ENCODE measurements at places on chromosomes 12 and 14. TPM values are rescaled to one million over a fixed set of nuclear protein-coding genes. Genes with fewer than 3 reads are reported as not detected.

DNA sequence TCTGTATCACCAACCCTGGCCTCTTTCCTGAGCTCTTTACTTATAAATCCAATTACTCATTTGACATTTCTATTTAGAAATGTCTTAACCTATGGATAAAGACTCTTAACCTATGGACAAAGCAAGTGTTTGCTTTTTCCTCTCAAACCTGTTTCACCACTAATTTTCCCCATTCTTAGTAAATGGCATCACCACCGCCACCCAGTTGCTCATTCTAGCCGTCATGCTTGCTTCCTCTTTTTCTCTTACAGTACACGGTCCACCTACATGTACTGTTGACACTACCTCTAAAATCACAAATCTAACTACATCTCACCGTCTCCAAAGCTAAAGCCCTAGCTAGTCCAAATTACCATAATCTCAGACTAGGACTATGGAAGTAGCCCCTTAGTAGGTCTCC lies 60.0 kb downstream of the CAPS2 start:
- H3K27me3 ChIP-seq: no peaks in the 10 kb centered on the region
- no peaks in the 10 kb centered on the region for H3K4me1 ChIP-seq
- H3K36me3 ChIP-seq: no peaks in the 10 kb centered on the region
- H3K4me3 ChIP-seq: no peak overlapping the region
- no peak overlapping the region for H3K27ac ChIP-seq

- no peaks in the 10 kb centered on the region for H3K27me3 ChIP-seq
- DNase-seq: no peak
- no peaks in the 10 kb centered on the region for H3K36me3 ChIP-seq
- no peak overlapping the region for H3K27ac ChIP-seq
Observed at GRCh38 chr12:112559784-112560183, 141.0 kb downstream of the PTPN11 start.

- no peaks in the 10 kb centered on the region for H3K36me3 ChIP-seq
- no peak overlapping the region for H3K4me3 ChIP-seq
- no peak for DNase-seq
- no peaks in the 10 kb centered on the region for H3K4me1 ChIP-seq
- no peaks in the 10 kb centered on the region for H3K27me3 ChIP-seq
Observed at GRCh38 chr12:5817246-5817645, 127.8 kb downstream of the ANO2 start.

- H3K27me3 ChIP-seq: no peaks in the 10 kb centered on the region
- no peak for DNase-seq
- no peak overlapping the region for H3K4me3 ChIP-seq
- H3K27ac ChIP-seq: no peak overlapping the region
- no peaks in the 10 kb centered on the region for H3K36me3 ChIP-seq
- no peaks in the 10 kb centered on the region for H3K4me1 ChIP-seq
Observed at GRCh38 chr14:68696266-68696665, 96.6 kb downstream of the ZFP36L1 start.

DNA sequence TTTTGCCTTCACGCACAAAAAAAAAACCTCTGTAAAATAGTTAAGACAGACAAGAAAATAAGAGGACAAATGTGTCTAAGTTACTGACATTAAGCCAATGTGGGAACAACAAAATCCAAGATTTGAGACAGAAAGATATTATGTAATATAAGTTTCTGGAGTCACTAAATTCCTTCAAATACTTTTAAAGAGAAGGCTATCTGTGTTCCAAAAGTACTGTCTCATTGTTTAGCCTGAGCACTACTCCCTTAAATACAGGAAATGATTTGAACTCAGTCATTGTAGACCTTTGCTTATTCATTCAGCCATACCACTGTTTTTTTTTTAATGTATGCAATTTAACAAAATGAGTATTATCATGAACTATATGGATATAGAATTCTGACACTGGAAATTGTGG lies 82.7 kb upstream of the KITLG start:
- no peak for DNase-seq
- no peaks in the 10 kb centered on the region for H3K27me3 ChIP-seq
- H3K4me1 ChIP-seq: peaks cover 9% of the 10 kb centered on the region

DNA sequence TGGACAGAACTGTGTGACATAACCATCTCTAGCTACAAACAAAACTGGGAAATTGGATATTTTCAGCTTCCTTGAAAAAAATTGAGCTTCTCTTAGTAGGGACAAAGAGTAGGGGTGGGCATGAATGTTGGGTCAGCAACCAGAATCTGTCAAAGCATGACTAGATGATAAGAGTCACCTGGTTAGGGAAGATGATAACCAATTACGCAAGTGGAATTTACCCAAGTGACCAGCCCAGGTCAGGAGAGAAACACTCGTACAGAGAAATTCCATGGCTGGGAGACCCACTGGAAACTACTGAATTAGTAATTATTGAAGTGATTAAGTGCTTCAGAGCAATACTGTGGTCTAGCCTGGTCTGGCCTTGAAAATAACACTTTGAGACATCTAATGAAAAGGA lies 36.3 kb upstream of the C12orf75 start:
- no peaks in the 10 kb centered on the region for H3K27me3 ChIP-seq
- no peaks in the 10 kb centered on the region for H3K36me3 ChIP-seq
- no peak overlapping the region for H3K27ac ChIP-seq
- no peak overlapping the region for H3K4me3 ChIP-seq

- H3K36me3 ChIP-seq: no peaks in the 10 kb centered on the region
- H3K4me3 ChIP-seq: no peak overlapping the region
- H3K27ac ChIP-seq: no peak overlapping the region
Observed at GRCh38 chr12:5560265-5560664, 128.4 kb downstream of the NTF3 start.

DNA sequence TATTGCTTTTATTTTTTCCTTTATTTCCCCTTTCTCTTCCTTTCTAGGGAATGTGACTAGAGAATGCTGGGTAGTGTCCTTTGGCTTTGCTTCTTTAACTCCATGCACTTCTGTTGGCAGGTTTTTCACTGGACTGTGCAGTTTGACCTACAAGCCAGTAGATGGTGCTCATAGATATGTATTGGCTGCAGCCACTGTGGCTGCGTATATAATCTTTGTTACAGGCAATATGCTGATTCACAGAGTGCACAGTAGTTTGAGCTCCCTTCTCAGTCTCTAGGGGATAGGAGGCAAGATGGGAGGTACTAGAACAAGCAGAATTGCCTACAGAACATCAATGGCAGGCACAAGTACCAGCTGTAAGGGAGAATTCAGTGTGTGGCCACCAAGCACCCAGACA lies 503.5 kb downstream of the LRFN5 start:
- H3K4me1 ChIP-seq: no peaks in the 10 kb centered on the region
- no peak for DNase-seq
- H3K4me3 ChIP-seq: no peak overlapping the region
- no peaks in the 10 kb centered on the region for H3K27me3 ChIP-seq
- no peaks in the 10 kb centered on the region for H3K36me3 ChIP-seq
- H3K27ac ChIP-seq: no peak overlapping the region

DNA sequence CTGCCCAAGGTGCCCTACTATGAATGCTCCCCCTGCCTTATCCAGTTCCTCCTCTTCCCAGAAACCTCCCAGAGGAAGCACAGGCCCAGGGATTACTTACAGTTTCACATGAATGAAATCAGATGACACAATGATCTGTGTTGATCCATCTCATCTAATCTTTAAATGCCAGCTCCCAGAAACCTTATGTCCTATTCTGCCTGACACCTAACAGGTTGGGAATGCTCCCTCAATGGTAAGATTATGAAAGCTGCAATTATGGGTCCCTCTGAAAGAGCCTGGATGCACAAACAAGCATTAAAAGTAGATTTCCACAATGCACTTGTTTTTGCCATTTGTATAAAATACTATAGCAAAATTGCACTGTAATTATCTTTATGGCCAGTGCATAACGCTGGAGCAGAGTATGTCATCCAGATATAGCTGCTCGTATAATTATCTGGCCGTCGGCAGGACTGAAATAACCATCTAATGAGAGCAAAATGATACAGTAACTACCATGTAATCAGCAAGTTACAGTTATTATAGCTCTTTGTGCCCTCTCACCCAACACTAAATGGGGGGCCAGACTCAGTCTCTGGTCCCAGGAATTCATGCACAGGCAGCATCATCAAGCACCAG lies 4.4 kb upstream of the ZBTB39 start:
- no peaks in the 10 kb centered on the region for H3K36me3 ChIP-seq
- H3K27me3 ChIP-seq: peaks cover 3% of the 10 kb centered on the region
- peaks cover 6% of the 10 kb centered on the region for H3K4me1 ChIP-seq
- no peak for DNase-seq

- no peak overlapping the region for H3K27ac ChIP-seq
- no peaks in the 10 kb centered on the region for H3K4me1 ChIP-seq
- H3K4me3 ChIP-seq: no peak overlapping the region
- H3K36me3 ChIP-seq: no peaks in the 10 kb centered on the region
- no peak for DNase-seq
Observed at GRCh38 chr12:89236748-89237383, 115.4 kb downstream of the DUSP6 start.

DNA sequence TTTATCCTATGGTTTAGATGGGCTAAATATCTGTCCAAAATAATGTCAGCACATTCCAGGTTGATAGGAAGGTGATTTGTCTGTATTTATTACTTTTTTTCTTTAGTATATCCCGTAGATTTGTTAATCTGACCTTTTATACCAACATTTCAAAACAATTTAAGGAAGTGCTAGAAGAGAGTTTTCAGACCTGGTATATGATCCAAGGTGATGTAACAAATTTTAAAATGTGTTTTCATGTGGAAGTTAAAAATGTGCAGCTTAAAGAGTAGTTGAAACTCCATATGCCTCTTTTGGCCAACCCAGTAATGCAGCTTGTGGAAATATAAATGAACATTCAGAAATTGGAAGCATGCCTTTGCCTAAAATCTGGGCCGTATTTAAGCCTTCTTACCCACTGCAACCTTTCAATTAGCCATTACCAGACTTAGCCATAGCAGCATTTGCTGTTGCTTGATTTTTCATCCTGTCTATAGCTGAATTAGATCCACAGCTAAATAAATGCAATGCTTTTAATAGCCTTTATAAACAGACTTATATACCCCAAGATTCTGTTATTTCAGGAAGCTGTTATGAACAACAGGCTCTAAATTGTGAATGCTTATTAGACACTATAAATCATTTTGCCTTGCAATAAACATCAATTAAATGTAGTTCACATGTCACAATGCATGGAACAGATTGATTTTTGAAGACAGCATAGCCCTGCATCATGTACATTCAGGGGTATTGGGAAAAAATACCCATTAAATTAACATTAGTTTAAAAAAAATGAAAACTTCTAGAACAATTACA lies 271.2 kb downstream of the PDZRN4 start:
- no peaks in the 10 kb centered on the region for H3K36me3 ChIP-seq
- no peak for DNase-seq
- H3K27ac ChIP-seq: no peak overlapping the region
- no peaks in the 10 kb centered on the region for H3K4me1 ChIP-seq
- no peak overlapping the region for H3K4me3 ChIP-seq
- no peaks in the 10 kb centered on the region for H3K27me3 ChIP-seq

DNA sequence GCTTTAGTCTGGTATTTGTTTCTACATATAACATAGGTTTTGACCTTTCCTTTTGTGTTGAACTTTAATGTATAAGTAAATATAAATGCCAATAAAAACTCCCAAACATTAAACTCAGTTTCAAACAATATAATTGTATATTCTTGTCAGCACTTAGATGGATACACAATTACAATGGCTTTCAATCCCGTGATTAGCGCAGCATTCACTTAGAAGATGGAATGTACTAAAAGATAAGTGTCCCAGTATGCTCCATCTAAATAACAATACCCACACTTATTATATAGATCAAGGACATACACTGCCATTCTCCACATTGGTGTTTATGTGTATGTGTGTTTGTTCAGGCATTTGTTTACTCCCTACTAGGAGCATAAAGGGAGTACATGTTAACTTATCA lies 193.1 kb downstream of the SOX5 start:
- H3K4me3 ChIP-seq: no peak overlapping the region
- H3K27me3 ChIP-seq: no peaks in the 10 kb centered on the region
- DNase-seq: no peak
- no peaks in the 10 kb centered on the region for H3K4me1 ChIP-seq
- no peak overlapping the region for H3K27ac ChIP-seq

DNA sequence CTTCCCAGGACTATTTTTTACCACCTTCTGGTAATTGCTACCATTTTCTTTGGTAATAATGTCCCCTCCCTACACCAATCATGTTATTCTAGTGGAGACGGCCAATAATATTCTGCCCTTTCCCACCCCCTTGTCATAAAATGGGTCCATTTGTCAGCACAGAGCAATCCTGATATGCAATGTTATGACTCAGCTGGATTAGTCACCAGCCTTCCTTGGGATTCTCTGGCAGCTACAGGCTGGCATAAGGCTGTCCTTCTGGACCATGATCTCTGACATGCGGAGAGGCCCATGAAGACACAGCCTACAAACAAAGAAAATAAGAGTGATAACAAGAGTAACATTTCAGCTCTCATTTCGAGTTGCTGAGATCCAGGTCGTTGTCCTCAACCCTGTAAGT lies 222.0 kb upstream of the CPNE8 start:
- H3K27ac ChIP-seq: no peak overlapping the region
- DNase-seq: no peak
- H3K27me3 ChIP-seq: no peaks in the 10 kb centered on the region

- H3K27me3 ChIP-seq: no peaks in the 10 kb centered on the region
- no peaks in the 10 kb centered on the region for H3K4me1 ChIP-seq
- no peak for DNase-seq
- no peak overlapping the region for H3K4me3 ChIP-seq
- H3K36me3 ChIP-seq: no peaks in the 10 kb centered on the region
Observed at GRCh38 chr12:127257366-127257935, 1009.5 kb upstream of the TMEM132C start.

GRCh38 chr14:55221968-55222367 lies 30.6 kb upstream of the DLGAP5 start:
- DNase-seq: no peak
- H3K27ac ChIP-seq: no peak overlapping the region
- no peak overlapping the region for H3K4me3 ChIP-seq
- H3K27me3 ChIP-seq: no peaks in the 10 kb centered on the region
- no peaks in the 10 kb centered on the region for H3K36me3 ChIP-seq
- H3K4me1 ChIP-seq: no peaks in the 10 kb centered on the region

Gene HOXC6
- total RNA-seq: 6.1 TPM

Gene IFNG
- not detected for total RNA-seq

Gene SERPINA12
- not detected for total RNA-seq

Gene GUCY2C
- not detected for total RNA-seq

Gene ENDOU
- total RNA-seq: 0.30 TPM

Gene COX6A1
- 661 TPM for total RNA-seq

Gene AMDHD1
- not detected for total RNA-seq

Gene CISTR
- not detected for total RNA-seq
